ENCODE measurements at places on chromosomes 7 and 10. TPM values are rescaled to one million over a fixed set of nuclear protein-coding genes. Genes with fewer than 3 reads are reported as not detected.

The TSPAN15 gene
- total RNA-seq: 129 TPM

The NACAD gene
- total RNA-seq: 3.3 TPM

The GATA3 gene
- 0.48 TPM for total RNA-seq

The OR2A42 gene
- not detected for total RNA-seq

The C10orf67 gene
- total RNA-seq: not detected

Data from colonic mucosa (tissue), 4 donors.